ENCODE measurements at places on chromosomes 7 and 10. TPM values are rescaled to one million over a fixed set of nuclear protein-coding genes. Genes with fewer than 3 reads are reported as not detected.

The CFAP70 gene
- total RNA-seq, result 0.78 TPM

The NPFFR1 gene
- not detected for total RNA-seq

The MYH16 gene
- total RNA-seq, result 0.09 TPM

The EPHA1 gene
- total RNA-seq, result not detected

The IQUB gene
- total RNA-seq, result 0.10 TPM

The CHST3 gene
- 49.3 TPM for total RNA-seq

The TSPAN33 gene
- 54.4 TPM for total RNA-seq

The TES gene
- total RNA-seq, result 82.8 TPM

The DOCK1 gene
- total RNA-seq, result 17.1 TPM

The SFRP5 gene
- not detected for total RNA-seq

The ALOX5 gene
- total RNA-seq, result 2.1 TPM

The GTF2IRD2 gene
- total RNA-seq, result 11.8 TPM

The ADO gene
- total RNA-seq, result 48.4 TPM

The CDNF gene
- total RNA-seq, result not detected

The FBH1 gene
- total RNA-seq, result 57.7 TPM

The DIP2C gene
- 18.5 TPM for total RNA-seq

Data from Caki2 (cell line).